ENCODE measurements at places on chromosomes 11 and 22. TPM values are rescaled to one million over a fixed set of nuclear protein-coding genes. Genes with fewer than 3 reads are reported as not detected.

Gene C11orf87
- not detected for total RNA-seq

Gene NRIP3
- 11.5 TPM for total RNA-seq

Gene PSMA1
- total RNA-seq, result 171 TPM

Gene MUC6
- total RNA-seq, result under 0.01 TPM

Gene MPZL3
- total RNA-seq, result 16.7 TPM

Gene B4GALNT4
- 0.21 TPM for total RNA-seq

Gene SPTBN2
- total RNA-seq, result 0.10 TPM

Gene OR5P2
- total RNA-seq, result not detected

Gene SOX10
- not detected for total RNA-seq

Gene GPHA2
- total RNA-seq, result not detected

Gene PLEKHA7
- 1.7 TPM for total RNA-seq

Gene ART1
- not detected for total RNA-seq

Gene ACR
- not detected for total RNA-seq

Gene MS4A3
- 0.31 TPM for total RNA-seq

Gene PRCP
- total RNA-seq, result 46.7 TPM

Gene MAFF
- 37.3 TPM for total RNA-seq

Gene MMP13
- not detected for total RNA-seq

Gene MRGPRX4
- total RNA-seq, result not detected

Gene KRTAP5-11
- total RNA-seq, result not detected

Gene TEX12
- total RNA-seq, result 0.63 TPM

Gene SERPIND1
- total RNA-seq, result not detected

Gene BBOX1
- not detected for total RNA-seq

Gene TMEM25
- 8.9 TPM for total RNA-seq

Gene CEND1
- not detected for total RNA-seq

Gene KDM4D
- 0.42 TPM for total RNA-seq

Gene RBMXL2
- not detected for total RNA-seq

Gene CECR2
- 0.10 TPM for total RNA-seq

Gene CADM1
- 4.2 TPM for total RNA-seq

Gene CABP4
- 2.6 TPM for total RNA-seq

All from mononuclear cell (primary cell).